WTC11 (cell line): ENCODE measurements at places on chromosomes 5 and 9. TPM values are rescaled to one million over a fixed set of nuclear protein-coding genes. Genes with fewer than 3 reads are reported as not detected.
A peak's percentile ranks its signal among the peaks of the same experiment; 100 is the strongest.

GRCh38 chr5:83475391-83475863 lies 3.9 kb downstream of the VCAN start:
- no peak for DNase-seq

DNA sequence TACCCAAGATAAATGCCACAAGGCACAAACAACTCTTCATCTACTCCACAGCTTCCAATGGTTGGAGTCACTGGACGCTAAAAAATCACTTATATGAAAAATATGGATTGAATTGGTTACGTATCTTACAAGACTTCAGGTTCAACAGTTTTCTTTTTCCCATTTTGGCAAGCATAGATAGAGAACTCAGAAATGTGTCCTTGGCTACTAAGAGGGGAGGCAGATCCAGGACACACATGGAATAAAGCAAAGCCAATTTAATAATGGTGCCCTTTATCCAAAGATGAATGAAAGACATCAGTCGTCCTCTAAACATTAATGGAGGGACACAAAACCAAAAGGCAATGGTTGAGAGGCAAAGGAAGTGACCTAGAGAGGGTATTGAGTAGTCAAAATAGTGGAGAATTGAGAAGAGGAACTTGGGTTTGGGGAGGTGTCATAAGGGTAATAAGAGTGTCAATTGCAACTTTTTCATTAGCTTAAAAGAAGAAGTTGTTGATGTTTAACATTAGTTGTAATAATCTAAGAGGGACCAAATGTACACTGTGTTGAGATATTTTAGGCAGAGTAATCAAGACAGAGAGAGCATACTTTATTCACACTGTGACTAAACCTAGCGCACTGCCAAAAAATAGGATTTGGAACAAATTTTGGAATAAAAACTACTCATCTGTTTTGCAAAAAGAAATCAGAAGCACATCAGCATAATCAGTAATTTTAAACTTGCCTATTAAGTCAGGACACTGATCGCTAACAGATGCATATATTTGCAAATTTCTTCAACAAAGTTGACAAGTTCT lies 308.2 kb downstream of the ARL15 start:
- no peak for DNase-seq

DNA sequence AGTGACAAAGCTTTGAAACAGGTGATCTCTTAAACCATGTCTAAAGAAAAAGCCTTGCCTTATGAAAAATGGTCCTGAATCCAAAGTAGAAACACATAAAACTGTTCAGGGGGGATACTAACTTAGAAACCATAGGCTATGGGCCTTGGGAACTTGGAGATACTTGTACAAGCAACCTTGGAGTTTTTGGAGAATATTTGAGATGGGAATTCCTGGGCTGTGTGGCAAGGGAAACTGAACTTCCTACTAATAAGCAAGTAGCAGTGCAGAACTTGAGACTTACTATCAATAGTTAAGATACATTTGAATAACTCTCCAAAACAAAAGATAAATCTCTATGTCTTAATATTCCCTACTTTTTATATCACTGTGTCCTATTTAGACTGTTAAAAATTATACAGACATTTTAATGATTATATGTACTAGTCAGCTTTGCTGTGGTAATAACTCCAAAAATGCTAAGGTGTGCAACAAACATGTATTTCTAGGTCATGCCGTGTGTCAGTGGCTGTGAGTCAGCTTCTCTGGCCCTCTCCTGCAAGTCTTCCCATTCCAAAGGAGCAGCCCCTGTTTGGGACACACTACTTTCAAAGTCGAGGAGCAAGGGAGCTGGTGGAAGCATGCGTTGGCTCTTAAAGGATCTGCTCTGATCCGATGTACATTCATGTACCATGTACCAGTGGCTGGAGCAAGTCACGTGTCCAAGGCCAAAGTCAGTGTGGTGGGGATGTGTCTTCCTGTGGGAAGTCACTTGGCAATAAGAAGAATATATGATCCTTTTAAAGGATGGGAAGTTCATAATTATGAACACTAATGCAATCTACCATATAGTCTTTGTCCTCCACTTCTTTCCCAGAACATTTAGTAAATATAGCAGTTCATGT lies 39.6 kb downstream of the SNX30 start:
- no peak for DNase-seq

DNA sequence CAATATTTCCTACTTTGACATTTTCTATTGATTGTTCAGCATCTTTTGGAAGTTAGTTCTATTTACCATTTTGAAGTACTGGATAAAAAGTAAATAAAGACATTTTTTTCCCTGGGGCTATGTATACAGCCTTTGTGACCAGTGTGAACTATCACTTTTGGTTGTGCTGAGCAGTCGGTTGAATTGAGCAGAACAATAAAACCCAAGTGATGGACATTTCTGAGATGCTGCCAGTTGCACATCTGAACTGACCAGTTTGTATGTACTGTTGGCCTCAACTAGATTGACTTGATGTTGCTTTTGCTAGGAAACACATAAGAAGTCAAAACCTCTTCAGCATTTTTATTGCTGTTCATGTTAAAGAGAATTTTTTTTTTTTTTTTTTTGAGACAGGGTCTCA lies 260.2 kb upstream of the EFNA5 start:
- DNase-seq: no peak

- no peak for DNase-seq
Observed at GRCh38 chr5:84304599-84304998, 80.1 kb downstream of the EDIL3 start.

DNA sequence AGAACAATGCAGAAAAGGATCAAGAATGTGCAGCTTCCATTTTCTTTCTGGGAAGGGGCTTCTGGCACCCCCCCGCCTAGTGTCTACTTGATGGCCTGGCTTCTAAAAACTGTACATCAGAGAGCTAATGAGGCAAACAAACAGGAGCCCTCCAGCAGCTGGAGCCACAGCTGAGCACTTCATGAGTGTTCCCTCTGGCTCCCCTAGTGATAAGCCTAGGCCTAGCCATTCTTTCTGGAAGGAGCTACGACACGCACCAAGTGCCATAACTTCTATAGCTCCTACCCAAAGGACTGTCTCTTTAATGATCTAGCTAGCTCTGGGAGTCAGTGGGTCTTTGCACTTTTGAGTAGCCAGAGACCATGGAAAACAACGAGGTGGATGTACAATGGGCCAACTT lies 66.1 kb downstream of the DNAH5 start:
- peak; percentile 15 for DNase-seq

Gene CD74
- total RNA-seq: 28.2 to 47.6 TPM (median 44.3 TPM) in 3 replicates

Gene FOXD4L6
- not detected in 3 replicates for total RNA-seq

DNA sequence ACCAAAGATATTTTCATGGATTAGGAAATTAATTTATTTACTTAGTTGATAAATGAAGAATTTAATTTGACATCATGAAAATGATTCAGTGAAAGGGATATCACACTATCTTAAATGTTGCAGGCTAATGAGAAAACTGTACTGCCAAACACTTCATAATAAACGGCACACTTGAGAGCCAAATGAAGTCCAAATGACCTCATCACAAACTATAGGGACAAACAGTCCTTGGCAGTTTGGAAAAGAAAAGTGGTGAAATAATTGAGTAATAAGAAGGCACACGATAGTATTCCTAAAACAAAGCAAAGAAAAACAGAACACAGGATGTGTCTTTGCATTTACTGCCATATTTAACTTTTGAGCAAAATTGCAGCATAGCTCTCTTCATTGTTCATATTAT lies 116.9 kb upstream of the TLR4 start:
- no peak for DNase-seq

Gene PDE6A
- not detected in 3 replicates for total RNA-seq
